Large intestine (tissue), 12 donors: ENCODE measurements at places on chromosomes 6 and 20.

- DNase-seq, result no peak
These were observed 125.9 kb downstream of the KIF6 start for GRCh38 chr6:39599341-39599740.

GRCh38 chr6:149139782-149140136, 177.8 kb upstream of the TAB2 start:
- no peak for DNase-seq

DNA sequence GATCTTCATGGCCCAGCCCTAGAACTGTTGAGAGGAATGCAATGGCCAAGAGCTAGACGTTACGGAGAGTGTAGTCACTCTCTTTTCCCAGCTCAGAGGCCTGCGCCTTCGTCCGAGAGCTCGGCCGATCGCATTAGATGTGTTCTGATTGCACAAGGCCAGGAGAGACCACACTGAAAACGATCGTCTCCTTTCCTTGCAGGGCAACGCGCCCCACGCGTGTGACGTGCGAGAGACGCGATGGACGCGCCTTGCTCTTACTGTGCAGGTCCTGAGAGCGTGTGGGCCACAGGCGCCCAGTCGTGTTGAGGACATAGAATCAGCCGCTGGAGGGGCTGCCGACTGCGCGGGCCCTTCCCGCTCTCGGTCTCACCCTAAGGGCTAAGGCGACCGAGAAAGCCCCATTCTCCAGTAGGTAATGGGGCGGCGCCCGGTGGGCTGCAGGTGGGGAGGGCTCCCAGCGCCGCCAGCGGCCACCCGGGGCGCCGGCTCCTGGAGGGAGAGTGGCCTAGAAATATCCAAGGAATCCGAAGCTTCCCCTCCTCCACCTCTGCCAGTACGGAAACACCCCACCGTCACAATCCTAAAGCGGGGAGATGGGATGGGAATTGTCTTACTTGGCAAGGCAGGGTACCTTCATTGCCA, 26.9 kb downstream of the TFAP2B start:
- DNase-seq, result no peak

DNA sequence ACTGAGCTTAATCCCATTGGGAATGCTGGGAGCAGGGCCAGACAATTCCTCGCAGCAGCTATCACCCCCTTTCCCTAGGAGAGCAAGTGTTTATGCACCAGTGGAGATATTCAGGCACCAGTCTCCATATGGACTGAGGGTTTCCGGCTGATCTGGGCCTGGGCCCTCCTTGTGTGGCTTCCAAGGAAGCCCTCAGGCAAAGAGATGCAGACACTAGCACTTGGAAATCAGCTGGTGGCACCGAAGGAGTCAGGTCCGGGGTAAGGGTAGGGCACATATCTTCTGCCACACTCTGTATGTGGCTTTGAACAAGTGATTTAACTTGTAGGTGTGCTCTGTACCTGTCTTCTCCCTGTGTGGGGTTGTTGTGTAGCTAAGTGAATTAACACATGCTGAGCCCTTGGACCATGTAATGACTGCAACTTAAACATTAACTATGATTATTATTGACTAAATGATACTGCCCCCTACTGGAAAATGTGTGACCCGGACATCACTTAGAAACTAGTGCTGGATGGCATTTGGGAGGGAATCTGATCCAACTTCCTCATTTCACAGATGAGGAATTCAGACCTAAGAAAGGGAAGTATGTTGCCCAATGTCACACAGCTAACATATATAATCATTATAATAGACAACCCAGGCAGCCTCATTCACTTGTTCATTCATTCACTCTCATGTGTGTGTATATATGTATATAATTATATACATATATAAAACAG, 19.3 kb upstream of the WFDC2 start:
- peak; percentile 79 for DNase-seq

GRCh38 chr6:141077355-141078333, 1055.1 kb upstream of the GJE1 start:
- peak; percentile 4 for DNase-seq

DNA sequence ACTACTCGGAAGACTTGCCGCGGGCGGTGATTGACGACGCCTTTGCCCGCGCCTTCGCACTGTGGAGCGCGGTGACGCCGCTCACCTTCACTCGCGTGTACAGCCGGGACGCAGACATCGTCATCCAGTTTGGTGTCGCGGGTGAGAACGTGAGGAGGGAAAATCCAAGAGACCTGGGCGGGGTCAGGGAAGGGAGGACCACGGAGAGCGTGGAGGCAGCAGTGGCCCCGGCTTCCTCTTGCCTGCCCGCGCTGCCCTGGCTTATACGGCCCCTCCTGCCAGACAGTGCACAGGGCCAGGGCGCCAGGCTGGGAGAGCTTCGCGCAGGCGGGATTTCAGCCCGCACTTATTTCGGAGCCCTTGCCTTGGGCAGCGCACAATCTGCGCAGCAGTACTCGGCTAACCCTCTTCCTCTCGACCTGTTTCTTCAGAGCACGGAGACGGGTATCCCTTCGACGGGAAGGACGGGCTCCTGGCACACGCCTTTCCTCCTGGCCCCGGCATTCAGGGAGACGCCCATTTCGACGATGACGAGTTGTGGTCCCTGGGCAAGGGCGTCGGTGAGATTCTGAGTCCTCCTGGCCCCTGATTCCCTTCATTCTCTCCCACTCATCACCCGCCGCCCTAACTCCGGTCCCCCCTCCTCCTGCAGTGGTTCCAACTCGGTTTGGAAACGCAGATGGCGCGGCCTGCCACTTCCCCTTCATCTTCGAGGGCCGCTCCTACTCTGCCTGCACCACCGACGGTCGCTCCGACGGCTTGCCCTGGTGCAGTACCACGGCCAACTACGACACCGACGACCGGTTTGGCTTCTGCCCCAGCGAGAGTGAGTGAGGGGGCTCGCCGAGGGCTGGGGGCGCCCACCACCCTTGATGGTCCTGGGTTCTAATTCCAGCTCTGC, 2.0 kb downstream of the MMP9 start:
- DNase-seq, result no peak

DNA sequence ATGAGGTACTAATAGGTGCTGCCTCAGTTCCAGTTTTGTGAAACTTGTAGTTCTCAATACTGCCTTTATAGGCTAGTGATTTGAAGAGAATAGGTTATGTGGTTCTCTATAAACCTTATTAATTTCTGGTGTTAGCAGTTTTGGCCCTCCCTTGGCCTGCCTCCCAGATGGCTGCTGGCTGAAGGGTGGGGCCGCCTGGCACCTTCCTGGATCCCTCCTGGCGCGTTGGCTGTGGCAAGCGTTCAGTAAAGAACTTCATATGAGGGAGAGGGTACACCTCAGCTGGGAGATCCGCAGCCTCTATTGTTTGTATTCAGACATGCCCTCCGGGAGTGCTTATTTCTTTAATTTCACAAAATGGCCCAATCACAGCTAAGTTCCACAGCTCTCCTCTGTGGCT, 51.9 kb downstream of the FAM120B start:
- DNase-seq, result no peak

GRCh38 chr6:148523048-148523447, 180.4 kb downstream of the SASH1 start:
- no peak for DNase-seq

DNA sequence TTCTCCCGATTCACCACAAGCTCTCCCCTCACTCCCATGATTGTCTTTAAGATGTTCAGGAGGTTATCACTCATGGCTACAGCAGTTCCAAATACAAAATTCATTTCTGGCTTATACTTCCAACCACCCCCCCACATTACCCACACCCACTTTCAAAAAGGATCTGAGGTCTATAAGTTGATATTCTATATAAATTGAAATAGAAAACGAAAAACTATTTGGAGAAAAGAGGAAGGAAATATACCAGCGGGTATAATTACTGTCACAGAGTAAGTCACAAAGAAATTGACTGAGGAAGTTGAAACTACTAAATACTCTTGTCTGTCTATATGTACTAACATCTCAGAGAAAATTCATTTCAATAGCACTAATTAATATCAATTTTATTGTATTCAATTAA, 112.7 kb upstream of the TNFAIP3 start:
- DNase-seq, result no peak

DNA sequence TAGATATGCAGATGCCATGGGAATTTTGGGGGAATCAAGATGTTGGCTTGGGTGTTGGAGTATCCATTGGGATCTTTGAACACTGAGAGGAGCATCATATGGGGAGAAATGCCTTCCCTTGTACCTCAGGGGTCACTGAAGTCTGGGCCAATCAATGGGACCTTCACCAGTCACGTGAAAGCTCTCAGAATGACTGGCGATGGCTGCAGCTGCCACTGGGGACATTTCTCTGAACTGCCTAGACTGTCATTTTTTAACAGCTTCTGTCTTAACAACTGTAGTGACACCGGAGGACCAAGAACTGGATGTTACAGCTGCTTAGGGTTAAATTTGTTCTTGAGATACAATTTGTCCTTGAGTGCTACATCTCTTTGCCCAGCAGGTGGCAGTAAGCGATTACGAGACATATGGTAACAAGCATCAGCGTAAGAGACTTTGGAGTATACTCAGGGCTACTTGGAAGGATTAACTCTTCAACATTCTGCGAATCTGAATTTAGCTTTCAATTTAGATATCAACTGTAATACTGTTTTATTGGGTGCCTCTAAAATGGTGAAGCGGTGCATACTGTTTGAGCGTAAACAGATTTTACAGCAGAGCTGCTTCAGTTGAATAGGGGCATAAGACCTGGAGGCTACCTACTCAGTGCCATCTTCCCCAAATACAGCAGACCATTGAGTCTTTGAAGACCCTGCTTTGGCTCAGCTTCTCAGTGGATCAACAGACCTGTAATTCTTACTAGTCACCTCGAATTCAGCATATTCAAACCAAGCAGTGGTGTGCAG, 36.0 kb downstream of the CCN2 start:
- peak; percentile 61 for DNase-seq

DNA sequence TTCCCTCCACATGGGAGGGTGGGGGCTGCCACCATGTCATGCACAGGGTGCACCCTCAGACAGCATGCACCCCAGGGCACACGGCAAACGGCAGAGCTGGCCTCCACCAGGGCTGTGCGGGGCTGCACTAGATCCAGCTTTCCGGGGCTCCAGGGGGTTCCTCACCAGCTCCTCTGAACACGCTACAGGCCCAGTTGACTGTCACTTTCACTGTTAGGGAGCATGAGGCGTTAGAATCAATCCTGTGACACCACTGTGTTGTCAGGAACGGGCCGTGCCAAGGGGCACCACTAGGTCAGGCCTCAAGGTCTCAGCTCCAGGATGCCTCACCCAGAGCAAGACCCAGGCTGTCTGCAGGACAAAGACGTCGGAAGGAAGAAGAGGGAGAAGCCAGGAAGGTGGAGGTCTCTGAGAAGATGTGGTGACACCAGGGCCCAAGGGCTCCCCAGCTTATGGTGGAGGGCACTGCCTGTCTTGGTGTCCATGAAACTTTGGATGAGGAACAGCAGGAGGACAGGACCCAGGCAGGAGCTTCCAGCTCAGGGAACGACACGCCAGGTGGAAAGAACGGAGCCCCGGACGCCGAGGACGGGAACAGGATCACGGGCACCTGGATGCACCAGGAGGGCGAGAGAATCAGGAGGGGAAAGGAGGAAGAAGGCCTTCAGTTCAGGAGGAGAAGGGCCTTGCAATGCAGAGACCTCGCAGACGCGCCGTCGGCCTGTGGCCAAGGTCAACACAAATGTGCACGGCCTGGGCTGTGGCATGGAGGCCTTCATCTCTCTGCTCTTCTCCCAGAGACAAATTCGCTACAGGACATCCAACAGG, 49.5 kb downstream of the YTHDF1 start:
- no peak for DNase-seq

- no peak for DNase-seq
These were observed 22.3 kb downstream of the NPEPL1 start for GRCh38 chr20:58714923-58715351.

GRCh38 chr6:17278289-17279063, 2.7 kb upstream of the RBM24 start:
- no peak for DNase-seq

DNA sequence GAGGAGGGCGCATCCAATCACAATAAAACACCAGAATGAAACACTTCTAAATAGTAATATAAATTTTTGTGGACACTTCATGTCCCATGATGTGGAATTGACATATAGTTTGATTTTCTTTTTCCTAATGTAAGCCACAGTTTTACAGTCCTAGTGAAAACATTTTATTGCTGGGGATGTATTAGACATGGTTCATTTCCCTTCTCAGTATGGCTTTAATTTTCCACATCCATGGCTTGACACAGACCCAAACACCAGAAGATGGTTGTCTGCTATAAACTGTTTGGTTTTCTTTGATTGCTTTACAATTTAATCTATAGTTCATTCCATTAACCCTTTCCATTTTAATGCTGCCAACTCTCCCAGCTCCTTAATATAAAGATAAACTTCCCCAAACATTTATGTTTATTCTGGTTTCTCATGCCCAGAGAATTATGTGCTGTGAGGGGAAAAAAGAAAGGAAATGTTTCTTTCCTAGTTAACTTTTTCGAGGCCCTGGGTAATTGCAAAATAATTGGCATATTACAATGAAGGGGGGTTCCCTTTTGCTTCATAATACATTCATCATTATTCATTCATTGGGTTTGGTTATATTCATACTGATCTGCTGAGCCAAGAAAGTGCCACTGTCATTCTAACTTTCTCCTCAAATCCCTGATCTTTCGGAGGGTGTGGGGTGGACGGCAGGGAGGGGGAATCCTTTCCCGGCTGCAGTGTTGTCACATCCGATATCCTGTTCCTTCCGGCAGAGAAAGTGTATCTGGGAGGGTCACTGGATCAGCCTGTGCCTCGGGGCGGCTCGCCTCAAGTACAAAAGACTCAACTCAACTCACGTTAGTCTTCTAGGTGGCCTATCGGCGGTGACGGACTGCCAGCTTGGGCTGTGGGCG, 127.6 kb upstream of the TFAP2D start:
- DNase-seq, result no peak

- peak; percentile 34 for DNase-seq
These were observed 3.9 kb downstream of the PLCG1 start for GRCh38 chr20:41141153-41141815.

DNA sequence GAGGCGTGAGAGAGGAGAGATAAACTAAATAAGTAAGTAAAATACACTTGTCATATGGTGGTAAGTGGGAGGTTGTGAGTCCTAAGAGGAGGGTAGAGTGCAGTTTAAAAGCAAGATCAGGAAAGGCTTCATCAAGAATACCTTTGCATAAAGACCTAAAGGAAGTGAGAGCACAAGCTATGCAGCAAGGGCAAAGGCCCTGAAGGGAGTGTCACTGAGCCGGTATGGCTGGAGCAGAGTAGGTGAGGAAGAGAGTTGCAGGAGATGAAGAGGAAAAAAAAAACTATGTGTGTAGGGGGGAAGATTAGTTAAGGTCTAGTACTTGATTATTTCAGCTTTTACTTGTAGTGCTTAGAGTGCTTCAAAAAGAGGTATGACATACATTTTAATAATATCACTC, 11.0 kb downstream of the DNAAF9 start:
- no peak for DNase-seq
